ENCODE measurements at places on chromosomes 5 and 9.

GRCh38 chr5:4881366-4882002 lies 258.6 kb upstream of the ADAMTS16 start:
- no peak for DNase-seq

DNA sequence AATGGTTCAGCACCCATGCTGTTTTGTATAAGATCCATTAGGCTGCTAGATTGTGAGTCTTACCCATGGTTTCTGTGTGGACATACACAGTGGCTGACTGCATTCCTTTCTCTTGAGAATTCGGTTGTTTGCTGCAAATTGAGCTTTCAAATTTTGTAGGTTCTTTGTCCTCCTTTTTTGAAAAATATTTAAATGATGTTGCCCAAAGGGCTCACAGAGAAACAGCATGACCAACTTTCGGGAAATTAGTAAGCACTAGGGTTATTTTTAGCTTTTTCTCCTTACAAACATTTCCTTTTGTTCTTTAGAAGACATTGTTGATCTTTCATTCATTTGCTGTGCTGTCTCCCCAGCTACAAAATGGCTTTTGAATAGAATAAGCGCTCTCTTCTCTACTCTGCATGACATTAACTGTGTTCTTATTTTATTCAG lies 79.4 kb downstream of the NLN start:
- DNase-seq, result peak; percentile 43

- no peak for DNase-seq
Observed at GRCh38 chr5:28927559-28928326, 1889.4 kb upstream of the CDH9 start.

- DNase-seq, result no peak
Observed at GRCh38 chr5:113070901-113071300, 94.3 kb downstream of the DCP2 start.

DNA sequence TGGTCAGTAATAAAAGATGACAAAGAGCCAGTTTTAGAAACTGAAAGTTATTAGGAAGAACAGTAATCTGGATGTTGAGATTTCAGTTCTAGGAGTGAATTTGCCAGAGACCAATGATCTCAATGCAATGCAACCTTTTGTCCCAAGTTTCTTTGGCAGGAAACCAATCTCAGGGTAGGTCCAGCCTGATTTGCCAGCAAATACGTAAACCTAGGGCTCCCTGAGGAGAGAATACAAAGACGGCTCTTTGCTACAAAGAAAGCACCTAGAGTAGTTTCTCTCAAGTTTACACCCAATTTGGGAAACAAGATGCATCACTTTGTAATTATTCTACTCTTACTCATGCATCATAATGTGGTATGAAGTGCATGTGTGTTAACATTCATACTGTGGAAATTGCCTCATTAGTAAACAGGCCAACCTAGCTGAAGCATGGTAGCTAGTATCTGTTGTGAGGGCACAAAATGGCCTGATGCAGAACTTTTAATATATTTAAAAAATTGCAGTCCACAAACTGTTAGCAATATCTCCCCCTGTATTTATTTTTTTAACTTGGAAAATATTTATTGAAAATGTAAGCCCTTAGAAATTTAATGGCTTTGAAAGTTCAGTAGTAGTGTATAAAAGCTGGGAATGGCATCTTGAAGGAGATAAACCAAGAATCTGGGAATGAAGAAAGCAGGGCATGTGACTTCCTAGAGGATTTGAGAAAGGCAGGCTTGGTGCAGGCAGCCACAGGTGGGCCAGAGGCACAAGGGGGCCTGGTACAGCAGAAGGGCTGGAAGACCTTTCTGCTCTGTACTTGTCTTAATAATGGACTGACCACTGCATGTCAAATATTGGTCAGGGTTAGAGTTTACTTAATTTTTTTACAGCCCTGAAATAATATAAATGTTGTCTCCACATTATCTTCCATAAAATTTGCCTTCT lies 59.5 kb downstream of the MAST4 start:
- DNase-seq, result peak; percentile 62

DNA sequence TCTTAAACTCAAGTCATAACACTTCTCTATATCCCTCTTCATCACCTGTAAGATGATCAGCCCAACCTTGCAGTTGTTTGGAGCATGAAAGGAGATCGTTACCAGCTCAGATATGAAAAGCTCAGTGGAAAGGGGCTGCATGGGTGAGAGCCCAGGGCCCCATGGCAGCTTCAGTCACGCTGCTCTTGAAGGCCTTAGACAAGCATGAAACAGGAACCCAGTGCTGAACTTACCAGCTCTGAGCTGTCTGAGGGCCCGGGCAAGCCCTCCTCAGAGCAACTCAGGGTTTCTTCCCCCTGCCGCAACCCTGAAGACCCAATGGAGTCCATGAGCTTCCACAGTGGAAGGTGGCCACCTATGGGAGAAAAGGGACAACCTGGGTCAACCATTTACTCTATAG lies 3.3 kb downstream of the HK3 start:
- DNase-seq, result no peak

DNA sequence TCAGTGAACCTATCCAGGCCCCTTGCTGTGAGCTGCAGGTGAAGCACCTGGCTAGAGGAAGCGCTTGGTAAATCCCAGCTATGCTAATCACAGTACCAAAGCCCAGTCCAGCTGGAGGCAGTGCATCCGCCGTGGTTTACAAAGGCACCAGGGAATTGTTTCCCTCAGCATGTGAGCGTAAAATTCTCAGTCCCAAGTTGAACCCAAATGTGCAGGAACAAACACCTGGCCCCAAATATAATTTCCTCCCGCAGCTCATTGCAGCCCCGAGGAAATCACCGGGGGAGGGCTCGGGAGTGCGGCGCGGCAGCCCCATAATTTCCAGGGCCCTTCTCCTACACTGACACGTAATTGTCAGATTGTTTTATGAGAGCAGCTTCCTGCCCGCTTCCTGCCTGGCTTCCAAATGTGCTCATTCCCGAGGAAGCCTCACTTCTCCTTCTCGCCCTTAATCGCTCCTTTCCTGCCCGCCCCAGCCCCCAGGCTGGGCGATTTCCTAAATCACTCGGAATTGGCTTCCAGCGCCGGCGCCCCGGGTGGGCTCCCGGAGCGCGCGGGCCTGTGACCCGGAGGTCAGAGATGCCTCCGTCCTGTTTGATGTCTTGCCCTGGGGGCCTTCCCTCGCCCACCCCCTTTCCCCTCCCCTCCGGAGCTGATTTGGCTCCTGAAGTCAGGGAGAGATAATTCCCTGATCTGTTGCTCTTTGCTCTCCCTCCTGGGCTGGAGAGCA lies 134.4 kb downstream of the FGF1 start:
- peak; percentile 40 for DNase-seq

DNA sequence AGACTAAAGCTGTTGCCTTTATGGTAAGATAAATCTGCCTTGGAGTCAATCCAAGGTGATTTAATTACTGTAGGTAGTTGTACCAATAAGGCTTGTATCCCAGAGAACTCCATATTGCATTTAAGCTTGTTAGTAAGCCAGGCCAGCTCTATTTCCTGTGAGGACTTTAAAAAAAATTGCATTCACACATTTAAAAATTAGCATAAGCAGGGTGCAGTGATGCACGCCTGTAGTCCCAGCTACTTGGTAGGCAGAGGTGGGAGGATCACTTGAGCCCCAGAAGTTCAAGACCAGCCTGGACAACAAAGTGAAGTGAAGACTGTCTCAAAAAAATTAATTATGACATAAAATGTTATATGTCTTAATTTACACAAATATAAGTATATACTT lies 28.7 kb upstream of the ABL1 start:
- DNase-seq, result no peak

DNA sequence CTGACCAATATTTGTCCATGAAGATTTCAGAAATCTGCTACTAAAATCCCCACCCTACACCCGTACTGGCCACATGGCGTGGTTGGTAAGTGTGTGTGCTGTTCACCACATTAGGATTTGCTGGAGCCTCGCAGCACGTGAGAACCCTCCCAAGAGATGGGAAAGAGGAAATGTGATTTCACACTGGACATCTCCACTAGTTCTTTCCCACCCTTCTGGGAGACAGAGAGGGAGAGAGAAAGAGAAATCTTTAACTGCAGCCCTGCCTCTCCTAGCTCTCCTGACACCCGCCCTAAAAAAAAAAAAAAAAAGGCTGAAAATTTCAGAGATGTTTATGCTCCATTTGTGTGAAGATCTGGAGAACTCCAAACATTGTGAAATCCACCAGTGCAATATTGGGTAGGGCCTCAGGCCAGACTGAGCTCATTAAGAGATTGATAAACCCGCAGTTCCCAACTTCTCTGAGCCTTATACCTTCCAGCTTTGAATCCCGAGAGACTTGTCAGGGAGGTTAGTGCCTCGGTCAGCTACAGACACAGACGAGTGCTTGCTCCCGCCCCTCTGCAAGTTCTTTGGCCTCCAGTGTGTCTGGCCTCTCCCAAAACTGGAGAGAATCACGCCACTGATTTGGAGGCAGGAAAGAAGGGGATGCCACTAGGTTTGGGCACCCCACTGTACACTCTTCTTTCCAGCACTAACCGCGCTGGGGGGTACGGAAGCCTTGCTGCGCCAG lies 1.9 kb downstream of the SPRY4 start:
- peak; percentile 72 for DNase-seq

- DNase-seq, result no peak
Observed at GRCh38 chr9:121850366-121850765, 198.9 kb downstream of the DAB2IP start.

GRCh38 chr9:130026583-130027340 lies 16.2 kb downstream of the FNBP1 start:
- DNase-seq, result no peak

- DNase-seq, result no peak
Observed at GRCh38 chr5:51449026-51449425, 65.8 kb downstream of the ISL1 start.

DNA sequence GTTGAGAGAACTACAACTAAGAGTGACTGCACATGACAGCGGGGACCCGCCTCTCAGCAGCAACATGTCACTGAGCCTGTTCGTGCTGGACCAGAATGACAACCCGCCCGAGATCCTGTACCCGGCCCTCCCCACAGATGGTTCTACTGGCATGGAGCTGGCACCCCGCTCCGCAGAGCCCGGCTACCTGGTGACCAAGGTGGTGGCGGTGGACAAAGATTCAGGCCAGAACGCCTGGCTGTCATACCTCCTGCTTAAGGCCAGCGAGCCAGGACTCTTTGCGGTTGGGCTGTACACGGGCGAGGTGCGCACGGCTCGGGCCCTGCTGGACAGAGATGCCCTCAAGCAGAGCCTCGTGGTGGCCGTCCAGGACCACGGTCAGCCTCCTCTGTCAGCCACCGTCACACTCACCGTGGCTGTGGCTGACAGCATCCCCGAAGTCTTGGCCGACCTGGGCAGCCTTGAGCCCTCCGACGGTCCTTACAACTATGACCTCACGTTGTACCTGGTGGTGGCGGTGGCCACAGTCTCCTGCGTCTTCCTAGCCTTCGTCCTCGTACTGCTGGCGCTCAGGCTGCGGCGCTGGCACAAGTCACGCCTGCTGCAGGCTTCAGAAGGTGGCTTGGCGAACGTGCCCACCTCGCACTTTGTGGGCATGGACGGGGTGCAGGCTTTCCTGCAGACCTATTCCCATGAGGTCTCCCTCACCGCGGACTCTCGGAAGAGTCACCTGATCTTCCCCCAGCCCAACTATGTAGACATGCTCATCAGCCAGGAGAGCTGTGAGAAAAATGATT lies 2.1 kb downstream of the PCDHGA7 start:
- DNase-seq, result no peak

DNA sequence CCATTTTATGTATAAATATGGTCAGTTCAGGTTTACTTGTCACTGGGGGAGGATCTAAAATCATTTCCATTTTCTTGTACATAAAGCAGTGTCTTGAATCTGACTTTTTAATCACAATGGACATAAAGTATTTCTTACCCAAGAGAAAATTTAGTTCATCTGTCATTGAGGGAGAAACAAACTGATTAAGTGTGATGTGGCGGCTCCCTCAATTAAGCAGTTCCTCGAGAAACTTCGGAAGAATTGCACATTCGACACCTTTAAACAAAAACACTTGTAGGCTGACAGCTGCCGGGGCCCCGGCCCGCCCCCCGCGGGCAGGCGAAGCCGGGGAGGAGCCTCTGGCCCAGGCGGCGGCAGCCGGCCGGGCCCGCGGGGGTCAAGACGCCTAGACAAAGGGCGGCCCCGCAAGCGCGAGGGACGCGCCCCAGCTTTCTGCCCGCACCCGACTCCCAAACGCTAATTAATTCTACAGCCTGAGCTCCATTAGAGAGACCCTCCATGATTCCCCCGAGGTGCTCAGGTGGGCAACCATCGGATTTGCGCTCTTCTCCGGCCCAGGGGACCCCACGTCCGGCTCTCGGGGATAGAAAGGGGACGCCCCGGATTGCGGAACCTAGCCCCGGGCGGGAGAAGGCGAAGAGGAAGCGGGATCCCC lies 750 bp downstream of the TRIM36 start:
- no peak for DNase-seq

- no peak for DNase-seq
Observed at GRCh38 chr9:2677915-2678889, 39.1 kb upstream of the KCNV2 start.

All from fibroblast of mammary gland (primary cell).